ENCODE measurements at places on chromosomes 2 and 18.

DNA sequence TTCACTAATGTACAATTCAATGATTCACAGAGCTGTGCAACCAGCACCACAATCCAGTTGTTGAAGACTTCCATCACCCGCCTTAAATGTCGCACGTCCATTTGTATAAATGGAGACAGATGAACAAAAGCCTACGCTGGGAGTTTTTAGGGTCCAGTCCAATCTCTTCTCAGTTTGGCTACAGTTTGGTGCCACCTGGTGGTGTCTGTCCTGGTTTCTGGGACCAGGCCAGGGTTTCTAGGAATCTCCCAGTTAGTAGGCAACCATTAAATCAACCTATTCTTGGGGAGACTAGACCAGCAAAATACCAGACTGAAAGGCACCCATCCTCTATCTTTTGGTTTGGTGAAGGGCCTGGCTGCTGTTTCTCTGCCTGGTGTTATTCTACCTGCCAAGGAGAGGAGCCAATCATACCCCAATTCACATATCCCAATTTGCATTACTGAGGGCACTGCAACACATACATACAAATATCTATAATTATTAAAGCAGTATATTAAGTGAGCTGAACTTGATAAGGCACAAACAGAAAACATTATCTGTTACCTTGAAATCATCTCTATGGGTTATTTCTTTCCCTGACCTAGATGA, 3.2 kb upstream of the DDX1 start:
- DNase-seq = peak; percentile 62
- H3K27me3 ChIP-seq = peaks cover 4% of the 10 kb centered on the region
- peaks cover 13% of the 10 kb centered on the region for H3K4me1 ChIP-seq
- H3K36me3 ChIP-seq = no peaks in the 10 kb centered on the region
- no peak overlapping the region for H3K27ac ChIP-seq

DNA sequence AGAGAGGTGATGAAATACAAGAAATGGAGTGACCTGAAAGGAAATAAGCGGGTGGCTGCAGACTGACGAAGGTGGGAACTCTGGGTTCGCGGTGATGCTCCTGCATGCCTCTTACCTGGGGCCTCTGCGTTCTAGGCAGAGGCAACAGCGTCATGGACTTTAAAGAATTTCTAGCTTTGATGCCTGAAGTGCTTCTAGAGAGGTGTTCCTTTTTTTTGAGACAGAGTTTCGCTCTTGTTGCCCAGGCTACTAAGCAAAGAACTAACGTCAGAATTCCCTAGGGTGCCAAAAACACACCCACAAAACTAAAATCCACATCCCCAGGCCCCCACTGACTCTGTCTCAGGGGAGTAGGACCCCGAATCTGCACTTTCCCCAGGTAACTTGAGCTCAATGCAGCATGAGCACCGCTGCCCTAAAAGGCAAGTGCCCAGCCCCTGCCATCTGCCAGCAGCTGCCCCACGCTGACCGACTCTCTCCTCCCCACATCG, 110.5 kb upstream of the ID2 start:
- H3K36me3 ChIP-seq = no peaks in the 10 kb centered on the region
- peaks cover 46% of the 10 kb centered on the region for H3K4me1 ChIP-seq
- no peaks in the 10 kb centered on the region for H3K27me3 ChIP-seq
- 0 out of 2 replicates have a peak overlapping the region, but pooled peaks have one; percentile 41 for H3K27ac ChIP-seq
- no peak overlapping the region for H3K4me3 ChIP-seq

DNA sequence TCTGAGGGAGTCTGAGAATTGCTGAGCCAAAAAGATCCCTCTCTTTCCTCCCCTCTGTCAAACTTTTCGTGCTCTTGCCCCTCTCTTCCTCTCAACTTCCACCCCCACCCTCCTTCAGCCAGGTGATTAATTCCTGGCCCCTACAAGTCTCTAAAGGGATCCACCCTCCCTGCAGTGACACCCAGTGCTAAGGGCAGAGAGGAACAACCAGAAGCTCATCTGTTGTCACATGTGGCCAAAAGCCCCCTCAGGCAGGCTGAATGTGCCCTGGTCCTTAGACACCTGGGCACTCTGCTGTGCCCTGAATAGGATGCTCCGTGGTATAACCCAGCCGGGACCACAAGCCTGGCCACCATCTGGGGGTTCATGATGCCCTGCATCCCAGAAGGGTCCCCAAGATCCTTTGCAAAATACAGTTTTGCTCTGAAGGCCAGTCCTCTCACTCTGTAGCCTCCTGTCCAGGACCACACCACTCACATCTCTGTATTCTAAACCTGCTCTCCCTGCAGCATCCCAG, 234.4 kb downstream of the BCL11A start:
- peaks cover 36% of the 10 kb centered on the region for H3K4me1 ChIP-seq
- H3K27me3 ChIP-seq = no peaks in the 10 kb centered on the region
- no peak overlapping the region for H3K27ac ChIP-seq
- no peak for DNase-seq
- H3K4me3 ChIP-seq = no peak overlapping the region

DNA sequence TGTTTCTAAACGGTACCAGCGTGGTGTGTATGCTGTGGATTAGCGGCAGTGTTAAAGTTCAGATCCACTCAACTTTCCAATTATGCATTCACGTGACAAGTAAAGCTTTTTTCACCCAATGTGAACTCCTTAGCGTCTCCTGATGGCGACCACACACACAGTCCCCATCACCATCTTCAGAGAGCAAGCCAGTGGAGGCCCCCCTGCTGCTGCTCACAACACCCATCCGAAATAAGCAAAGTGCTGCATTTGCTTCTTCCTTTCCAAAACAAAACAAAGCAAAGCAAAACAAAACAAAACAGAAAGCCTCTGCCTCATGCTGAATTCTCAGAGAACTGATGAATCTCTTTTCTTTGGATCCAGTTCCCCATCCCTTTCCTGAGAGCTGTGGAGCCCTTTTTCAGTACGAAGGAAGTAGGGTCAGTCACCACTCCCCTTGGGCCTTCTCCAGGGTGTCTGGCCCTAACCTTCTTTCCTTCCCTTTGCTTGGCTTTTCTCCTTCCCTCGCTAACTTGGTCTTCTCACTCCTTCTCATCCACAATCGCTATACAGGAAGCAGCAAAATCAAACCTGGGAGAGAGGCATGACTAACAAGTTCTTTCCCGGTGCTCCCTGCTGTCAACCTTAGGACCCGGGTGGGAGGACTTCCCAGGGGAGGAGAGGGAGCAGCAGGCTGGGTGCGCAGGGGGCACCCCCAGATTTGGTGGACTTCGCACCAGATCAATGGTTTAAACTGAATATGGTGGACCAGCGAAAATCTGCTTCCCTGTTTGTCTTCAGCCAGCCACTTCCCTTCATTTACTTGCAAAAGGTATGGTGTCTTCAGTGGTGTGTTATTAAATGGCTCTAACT, 56.0 kb downstream of the NRP2 start:
- no peak for DNase-seq
- no peak overlapping the region for H3K27ac ChIP-seq
- no peaks in the 10 kb centered on the region for H3K27me3 ChIP-seq
- peaks cover 35% of the 10 kb centered on the region for H3K4me1 ChIP-seq
- peaks cover 19% of the 10 kb centered on the region for H3K36me3 ChIP-seq

DNA sequence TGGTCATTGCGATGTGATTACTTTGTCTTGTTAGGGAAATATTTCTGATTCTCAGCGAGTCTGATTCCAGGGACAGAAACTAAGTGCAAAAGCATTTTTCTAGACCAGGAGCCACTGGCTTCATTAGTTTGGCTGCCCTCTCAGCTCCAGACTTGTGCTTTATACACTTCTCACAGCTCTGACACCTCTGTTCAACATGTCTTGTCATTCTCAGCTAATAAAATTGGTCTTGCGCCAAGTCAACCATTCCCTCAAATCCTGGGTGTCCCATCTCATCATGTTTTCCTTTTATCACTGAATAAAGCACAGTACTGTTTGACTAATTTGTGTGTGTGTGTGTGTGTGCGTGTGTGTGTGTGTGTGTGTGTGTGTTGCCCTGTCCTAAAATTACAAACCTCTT, 215.5 kb upstream of the EPHA4 start:
- no peak overlapping the region for H3K27ac ChIP-seq
- peaks cover 21% of the 10 kb centered on the region for H3K36me3 ChIP-seq
- no peak overlapping the region for H3K4me3 ChIP-seq
- H3K27me3 ChIP-seq = no peaks in the 10 kb centered on the region

GRCh38 chr18:50806208-50806616, 13.6 kb downstream of the MRO start:
- H3K4me3 ChIP-seq = no peak overlapping the region
- H3K36me3 ChIP-seq = no peaks in the 10 kb centered on the region
- H3K27me3 ChIP-seq = no peaks in the 10 kb centered on the region

- H3K27ac ChIP-seq = no peak overlapping the region
- peaks cover 49% of the 10 kb centered on the region for H3K27me3 ChIP-seq
- H3K36me3 ChIP-seq = no peaks in the 10 kb centered on the region
- H3K4me1 ChIP-seq = peaks cover 17% of the 10 kb centered on the region
Measured at GRCh38 chr2:26745609-26746327, 18.3 kb upstream of the SLC35F6 start.

GRCh38 chr2:180707884-180708205, 272.6 kb upstream of the UBE2E3 start:
- 0 out of 2 replicates have a peak, but pooled peaks cover 3% of the 10 kb centered on the region for H3K4me1 ChIP-seq
- DNase-seq = no peak
- H3K4me3 ChIP-seq = no peak overlapping the region
- H3K27me3 ChIP-seq = no peaks in the 10 kb centered on the region
- no peak overlapping the region for H3K27ac ChIP-seq

- no peaks in the 10 kb centered on the region for H3K4me1 ChIP-seq
- no peak overlapping the region for H3K27ac ChIP-seq
- no peak overlapping the region for H3K4me3 ChIP-seq
- no peak for DNase-seq
- H3K36me3 ChIP-seq = no peaks in the 10 kb centered on the region
Measured at GRCh38 chr2:229566370-229566769, 148.0 kb downstream of the DNER start.

- H3K27me3 ChIP-seq = no peaks in the 10 kb centered on the region
- no peak overlapping the region for H3K4me3 ChIP-seq
- H3K4me1 ChIP-seq = peaks cover 8% of the 10 kb centered on the region
- DNase-seq = no peak
Measured at GRCh38 chr18:66900837-66901236, 296.9 kb upstream of the CDH19 start.

GRCh38 chr18:45755934-45756333, 32.0 kb downstream of the SLC14A1 start:
- no peak for DNase-seq
- H3K27me3 ChIP-seq = peaks cover 9% of the 10 kb centered on the region
- H3K36me3 ChIP-seq = peaks cover 22% of the 10 kb centered on the region
- H3K4me1 ChIP-seq = peaks cover 47% of the 10 kb centered on the region
- no peak overlapping the region for H3K27ac ChIP-seq

DNA sequence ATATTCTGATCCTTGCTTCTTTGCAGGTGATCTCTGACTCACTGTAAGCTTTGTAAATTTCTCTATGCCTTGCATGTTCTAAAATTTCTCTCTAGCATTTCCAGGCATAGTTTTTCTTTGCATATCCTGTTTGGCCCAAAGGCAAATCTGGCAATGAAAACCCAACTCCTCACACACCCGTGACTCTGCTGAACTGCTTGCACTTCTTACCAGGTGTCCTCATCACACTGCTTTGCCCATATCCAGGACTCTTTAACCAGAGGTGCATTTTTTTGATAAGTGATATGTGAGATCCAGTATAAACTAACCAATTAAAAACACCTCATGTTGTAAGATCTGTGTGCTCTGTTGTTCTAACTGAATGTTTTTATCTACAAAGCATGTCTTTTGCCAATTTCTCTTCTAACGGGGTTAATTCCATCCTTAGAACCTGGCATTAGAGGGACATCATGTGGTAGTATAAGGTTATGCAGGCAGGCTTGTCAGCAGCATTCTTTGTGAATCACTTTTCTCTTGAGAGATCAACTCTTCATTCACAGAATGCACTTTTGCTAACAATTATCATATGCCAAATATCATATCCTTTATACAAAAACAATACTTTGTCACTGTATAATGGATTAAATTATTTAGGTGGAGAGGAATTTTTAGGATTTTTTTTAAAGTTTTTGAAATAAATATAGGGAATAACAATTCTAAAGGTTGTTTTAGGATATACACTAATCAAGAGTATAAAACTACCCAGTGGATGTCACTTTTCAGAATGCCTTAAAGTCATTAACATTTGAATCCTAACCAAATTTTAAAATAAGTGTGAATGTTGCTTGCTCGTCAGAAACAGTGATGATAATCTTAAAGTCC, 20.8 kb upstream of the TMX3 start:
- H3K4me3 ChIP-seq = no peak overlapping the region
- peaks cover 4% of the 10 kb centered on the region for H3K4me1 ChIP-seq
- H3K27ac ChIP-seq = no peak overlapping the region
- no peak for DNase-seq

DNA sequence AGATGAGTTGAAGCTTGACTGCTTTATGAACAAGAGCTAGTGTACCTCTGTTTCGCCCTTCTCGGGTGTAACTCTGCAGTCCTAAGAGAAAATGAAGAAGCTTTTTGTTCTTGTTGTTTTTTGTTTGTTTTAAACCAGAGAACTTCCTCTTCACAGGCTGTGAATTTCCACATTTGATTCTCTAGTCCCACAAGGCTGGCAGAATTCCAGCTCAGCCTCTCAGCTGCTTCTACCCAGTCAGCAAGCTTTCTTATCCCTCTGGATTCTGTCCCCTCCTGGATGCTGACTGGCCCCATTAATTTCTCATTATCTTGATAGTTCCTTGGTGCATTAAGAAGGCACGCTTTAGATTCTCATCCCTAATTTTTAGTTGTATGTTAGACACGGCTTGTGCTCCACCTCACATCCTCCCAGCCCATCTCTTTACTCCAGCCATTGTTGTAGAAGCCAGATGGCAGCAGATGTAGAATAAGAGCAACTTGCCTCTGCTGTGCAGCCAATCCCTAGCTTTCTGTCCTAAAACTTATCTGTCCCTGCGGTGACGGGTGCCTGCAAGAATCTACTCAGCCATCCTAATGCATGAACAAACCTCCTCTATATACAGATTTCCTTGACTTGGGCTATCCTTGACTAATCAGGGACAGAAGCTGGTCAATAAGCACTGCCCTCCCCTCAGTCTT, 12.3 kb upstream of the RESP18 start:
- H3K27ac ChIP-seq = no peak overlapping the region
- no peak overlapping the region for H3K4me3 ChIP-seq
- no peaks in the 10 kb centered on the region for H3K4me1 ChIP-seq
- no peaks in the 10 kb centered on the region for H3K36me3 ChIP-seq
- no peak for DNase-seq
- peaks cover 12% of the 10 kb centered on the region for H3K27me3 ChIP-seq

All from WTC11 (cell line).